NAMALWA (cell line): ENCODE measurements at places on chromosomes 1 and 21.
A peak's percentile ranks its signal among the peaks of the same experiment; 100 is the strongest.

- no peak for DNase-seq
These were observed 80.6 kb downstream of the DSCAM start for GRCh38 chr21:40766381-40766780.

- no peak for DNase-seq
These were observed 82.6 kb upstream of the MAP10 start for GRCh38 chr1:232722626-232723025.

GRCh38 chr1:184827600-184828368 is 73.1 kb upstream of the EDEM3 start:
- no peak for DNase-seq

DNA sequence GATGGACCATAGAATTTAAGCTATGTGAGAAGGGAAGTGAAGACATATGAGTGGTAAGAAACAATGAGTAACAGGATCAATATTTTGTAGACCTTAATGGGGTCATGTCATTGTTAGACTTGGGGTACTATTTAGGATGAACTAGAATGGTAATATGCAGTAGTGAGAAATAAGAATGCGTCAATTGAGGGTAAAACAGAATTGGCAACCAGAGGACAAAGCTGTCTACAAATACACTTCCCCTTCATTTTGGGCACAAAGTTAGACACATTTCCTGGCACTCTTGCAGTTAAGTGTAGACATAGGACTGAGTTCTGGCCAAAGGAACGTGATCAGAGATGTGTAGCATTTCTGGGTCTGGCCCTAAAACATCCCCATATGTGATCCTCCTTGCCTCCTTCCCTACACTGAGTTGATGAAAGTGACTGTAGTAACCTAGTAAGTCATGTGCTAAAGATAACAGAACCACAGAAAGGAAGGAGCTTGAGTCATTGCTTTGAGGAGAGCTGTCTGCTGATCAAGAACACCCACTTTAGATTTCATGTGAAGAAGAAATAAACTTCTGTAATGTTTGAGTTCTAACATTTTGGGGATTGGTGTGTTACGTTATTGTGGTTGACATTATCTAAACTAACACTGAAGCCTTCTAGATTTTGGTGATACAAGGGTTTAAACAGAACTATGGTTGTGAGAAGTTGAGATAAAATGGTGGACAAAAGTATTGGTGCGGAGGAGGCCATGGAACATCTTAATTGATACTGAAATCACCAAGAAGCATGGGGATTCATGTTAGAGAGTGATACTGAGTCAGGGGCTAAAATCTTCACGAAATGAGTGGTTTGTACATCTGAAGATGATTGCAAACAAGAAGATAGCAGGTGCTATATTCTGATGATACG is 41.7 kb downstream of the CD55 start:
- DNase-seq: no peak

DNA sequence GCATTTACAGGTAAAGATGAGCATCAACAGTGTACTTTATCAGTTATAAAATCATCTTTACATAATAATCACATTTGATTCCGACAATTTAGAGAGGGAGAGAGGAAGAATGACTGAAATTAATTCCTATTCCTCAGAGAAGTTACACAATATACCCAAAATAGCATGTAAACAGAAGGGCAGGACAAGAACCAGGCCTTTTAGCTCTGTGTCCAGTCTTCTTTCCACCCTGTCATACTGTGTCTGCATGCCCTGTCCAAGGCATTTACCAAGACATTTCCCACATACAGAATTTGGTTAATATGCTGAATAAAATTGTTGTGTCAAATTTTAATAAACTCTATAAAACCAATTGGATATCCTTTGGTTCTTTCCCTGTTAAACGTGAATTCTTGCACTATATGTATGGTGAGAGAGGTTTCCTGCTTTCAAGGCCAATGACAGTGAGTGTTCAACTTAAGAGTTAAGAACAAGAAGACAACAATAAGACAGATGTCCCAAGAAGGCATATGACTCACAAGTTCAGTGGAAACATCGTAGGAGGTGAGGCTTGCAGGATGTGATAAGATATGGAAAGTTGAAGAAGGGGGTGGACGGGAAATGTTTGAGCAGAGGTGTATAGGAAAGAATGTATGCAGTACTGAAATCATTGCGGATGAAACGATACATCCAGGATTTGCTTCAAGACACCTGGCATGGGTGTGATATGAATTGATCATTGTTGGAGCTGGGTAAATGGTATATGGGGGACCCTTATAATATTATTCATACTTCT is 20.8 kb downstream of the LRRC8B start:
- DNase-seq: no peak

- no peak for DNase-seq
These were observed 88.7 kb upstream of the SIM2 start for GRCh38 chr21:36610201-36610600.

GRCh38 chr21:46131588-46131837 is 23.9 kb downstream of the FTCD start:
- DNase-seq: no peak

DNA sequence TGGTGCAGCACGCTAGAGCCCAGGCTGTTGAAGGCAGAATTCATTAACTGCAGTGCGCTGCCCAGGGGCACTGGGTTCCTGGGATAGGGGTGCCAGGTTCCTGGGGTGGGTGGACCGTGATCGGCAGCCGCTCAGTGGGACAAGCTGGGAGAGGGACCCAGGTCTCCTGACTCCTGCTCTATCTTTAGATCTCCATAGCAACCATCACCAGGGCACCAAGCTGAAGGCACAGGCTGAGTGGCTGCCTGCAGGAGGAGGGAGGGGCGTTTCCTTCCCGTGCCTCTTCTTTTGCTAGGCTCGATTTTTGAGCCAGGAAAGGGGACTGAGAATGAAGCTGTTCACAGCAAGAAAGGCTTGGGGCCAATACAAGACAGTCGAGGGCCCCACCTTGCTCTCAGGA is 20.9 kb upstream of the CDCP2 start:
- DNase-seq: no peak

GRCh38 chr21:28936721-28937120 is 56.0 kb downstream of the LTN1 start:
- no peak for DNase-seq

GRCh38 chr1:235106457-235106856 is 22.2 kb downstream of the TOMM20 start:
- no peak for DNase-seq

- no peak for DNase-seq
These were observed 7.0 kb upstream of the GBP6 start for GRCh38 chr1:89356658-89357400.

- peak; percentile 23 for DNase-seq
These were observed 57.9 kb upstream of the S1PR1 start for GRCh38 chr1:101178688-101179491.

- DNase-seq: no peak
These were observed 95.5 kb upstream of the IVNS1ABP start for GRCh38 chr1:185412385-185413087.

GRCh38 chr1:155694167-155694566 is 5.3 kb downstream of the DAP3 start:
- no peak for DNase-seq

- no peak for DNase-seq
These were observed 29.3 kb downstream of the SORT1 start for GRCh38 chr1:109368464-109368863.

DNA sequence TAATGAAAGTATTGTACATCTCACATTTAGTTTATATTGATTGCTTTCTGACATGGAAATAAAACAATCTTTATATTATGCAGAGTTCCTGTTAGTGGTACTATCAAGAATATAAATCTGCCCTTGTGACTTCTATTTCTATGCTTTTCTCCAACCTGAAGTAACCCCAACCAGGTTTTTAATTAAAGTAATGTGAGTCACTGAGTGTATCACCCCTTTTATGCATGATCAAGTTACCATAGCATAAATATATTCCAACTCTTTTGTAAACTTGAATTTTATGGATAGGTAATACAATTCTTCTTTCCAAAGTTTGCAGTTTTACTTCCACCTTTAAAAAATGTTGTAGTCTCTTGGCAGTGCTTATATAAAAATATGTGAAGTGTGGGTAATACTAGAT is 532.3 kb downstream of the USP25 start:
- no peak for DNase-seq

DNA sequence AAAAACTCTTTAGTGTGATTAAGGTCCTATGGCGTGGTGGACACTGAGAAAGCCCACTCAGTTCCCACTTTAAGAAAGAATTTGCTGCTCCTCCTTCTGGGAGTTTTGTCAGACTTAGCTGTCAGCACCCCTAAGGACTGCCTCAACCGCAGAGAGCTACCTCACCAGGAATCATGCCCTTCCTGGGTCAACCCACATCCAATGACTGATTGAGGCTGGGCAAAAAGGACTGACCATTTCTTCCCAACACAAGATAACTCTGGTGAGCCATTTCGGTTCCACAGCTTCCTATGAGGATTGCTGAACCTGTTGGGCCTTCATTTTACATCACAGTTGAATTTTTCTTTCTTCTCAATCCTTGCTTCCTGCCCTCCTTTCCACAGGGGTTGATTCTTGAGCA is 197.9 kb downstream of the NCAM2 start:
- no peak for DNase-seq

DNA sequence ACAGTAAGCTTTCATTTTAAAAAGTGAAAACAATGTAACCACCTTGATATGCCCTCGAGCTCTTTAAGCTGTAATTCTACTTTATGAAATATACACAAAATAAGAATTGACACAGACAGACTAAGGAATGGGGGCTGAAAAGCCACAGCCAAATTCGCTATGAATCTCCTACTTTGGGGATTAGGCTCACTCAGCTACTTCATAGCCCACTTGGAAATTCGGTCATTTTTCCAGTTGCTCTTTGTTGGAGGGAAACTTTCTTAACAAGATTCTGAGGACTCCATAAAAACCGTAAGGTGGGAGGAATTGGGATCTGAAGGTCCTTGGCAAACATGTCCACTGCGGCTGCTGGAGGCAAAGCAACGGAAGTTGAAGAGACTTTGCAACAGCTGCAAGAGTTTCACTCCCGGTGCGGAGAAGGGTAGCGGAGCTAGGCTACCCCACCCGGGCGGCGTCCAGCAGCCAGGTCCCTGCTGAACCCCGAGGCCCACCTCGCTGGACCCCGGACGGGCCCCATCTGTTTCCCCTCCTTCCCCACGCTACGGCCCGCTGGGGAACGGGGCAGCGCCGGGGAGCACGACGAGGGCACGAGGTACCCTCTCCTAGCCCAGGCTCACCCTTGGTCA is 634 bp downstream of the MYCBP start:
- DNase-seq: peak; percentile 49

DNA sequence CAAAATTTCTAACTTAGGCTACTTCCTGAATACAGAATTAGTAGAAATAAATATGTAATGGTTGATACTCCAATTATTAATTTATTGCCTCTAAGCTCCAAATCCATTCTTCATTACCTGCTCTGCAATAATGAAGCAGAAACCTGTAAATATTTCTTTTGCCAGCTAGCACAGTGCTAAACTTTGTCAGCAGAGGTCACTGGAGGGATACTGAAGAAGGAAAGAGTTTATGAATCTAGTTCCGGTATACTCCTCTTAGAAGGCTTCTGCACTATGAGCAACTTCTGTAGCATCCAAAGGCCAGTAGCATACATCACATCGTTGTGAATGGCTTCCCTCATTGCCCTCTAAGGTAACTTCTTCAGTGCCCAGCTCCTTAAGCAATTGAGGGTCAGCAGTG is 81.0 kb upstream of the LHX8 start:
- DNase-seq: peak; percentile 12

DNA sequence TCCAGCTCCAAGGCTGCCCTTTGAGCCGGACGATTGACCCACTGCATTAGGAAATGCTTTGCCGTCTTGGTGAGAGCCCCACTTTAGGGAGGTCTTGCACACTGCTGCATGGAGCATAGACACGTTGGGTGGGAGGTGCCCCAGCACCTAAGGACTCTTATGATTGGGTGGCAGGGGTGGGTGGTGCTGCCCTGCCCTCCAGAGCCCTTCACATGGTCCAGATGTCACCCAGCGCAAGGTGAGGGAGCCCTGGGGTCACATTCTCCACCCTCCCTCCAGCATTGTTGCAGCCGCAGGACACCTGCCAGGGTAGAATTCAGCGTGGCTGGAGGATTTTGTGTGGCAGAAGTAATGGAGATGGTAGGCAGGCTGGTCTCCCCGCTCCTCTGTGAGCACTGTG is 137.4 kb upstream of the COL6A1 start:
- DNase-seq: no peak

DNA sequence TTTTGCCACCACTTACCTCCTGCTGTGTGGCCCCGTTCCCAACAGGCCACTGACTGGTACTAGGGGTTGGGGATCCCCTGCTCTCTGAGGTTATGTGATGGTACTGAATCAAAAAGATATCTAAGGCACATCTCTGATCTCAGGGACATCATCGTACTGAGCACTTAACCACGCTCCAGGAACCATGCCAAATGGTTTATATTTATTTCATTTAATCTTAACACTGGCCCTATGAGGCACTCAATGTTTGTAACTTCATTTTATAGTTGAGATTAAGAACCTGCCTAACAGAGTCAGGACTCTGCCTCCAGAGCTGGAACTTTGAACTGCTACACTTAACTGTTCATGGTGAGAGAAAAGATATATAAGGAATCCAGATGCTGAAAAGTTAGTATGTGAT is 98.0 kb upstream of the HP1BP3 start:
- DNase-seq: no peak

DNA sequence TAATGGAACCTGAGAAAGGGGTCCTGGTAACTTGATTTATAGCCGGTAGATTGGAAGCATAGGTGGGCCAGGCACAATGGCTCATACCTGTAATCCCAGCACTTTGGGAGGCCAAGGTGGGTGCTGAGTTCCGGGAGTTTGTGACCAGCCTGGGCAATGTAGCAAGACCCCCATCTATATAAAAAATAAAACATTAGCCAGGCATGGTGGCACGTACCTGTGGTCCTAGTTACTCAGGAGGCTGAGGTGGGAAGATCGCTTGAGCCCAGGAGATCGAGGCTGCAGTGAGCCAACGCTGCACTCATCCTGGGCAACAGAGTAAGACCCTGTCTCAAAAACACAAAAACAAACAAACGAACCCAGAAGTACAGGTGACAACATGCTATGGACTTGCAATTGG is 76.5 kb downstream of the ZNF281 start:
- no peak for DNase-seq

DNA sequence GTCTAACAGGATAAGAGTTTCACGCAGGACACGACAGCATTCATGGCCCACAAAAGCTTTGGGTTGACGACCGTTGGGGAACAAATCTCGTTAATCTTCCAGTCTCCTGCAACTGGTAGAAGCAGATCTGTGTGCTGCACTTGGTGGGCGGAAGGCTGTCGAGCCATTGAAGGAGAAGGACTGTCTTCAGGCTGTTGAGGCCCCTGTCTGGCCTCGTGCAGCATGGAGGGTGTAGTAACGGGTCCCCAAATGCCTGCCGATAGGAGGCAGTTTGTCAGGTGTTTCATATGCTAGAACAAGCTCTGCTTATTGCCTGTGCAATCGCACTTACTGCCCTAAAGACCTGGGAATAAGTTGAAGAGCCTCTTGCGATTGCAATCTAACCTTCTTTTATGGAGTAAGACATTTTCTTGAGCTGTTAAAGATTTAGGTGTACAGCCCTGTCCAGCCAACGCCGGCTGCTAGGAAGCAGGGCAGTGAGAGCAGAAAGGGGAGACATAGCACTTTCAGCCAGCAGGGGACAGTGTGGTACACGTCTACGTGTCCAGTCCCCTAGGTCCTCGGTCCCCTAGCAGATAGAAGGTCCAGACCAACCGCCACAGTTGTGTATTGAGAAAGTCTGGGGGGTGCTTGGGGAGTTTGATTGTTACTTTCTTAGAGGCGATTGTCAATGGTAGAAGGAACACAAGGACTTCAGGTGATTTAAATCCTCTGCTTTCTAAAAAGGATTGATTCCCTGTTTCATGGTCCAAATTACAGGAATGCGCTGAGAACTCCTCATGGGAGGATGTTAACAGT is 102.3 kb upstream of the TMPRSS2 start:
- DNase-seq: peak; percentile 45

- no peak for DNase-seq
These were observed 771 bp downstream of the PACC1 start for GRCh38 chr1:212413902-212414327.

- DNase-seq: no peak
These were observed 43.1 kb upstream of the PTPRC start for GRCh38 chr1:198595765-198596164.
